ENCODE measurements at places on chromosomes 2 and 18. TPM values are rescaled to one million over a fixed set of nuclear protein-coding genes. Genes with fewer than 3 reads are reported as not detected.

The GYPC gene
- total RNA-seq: 38.7 TPM

The MRPL19 gene
- total RNA-seq: 38.0 TPM

The SCN1A gene
- total RNA-seq: 0.09 TPM

The SOWAHC gene
- 9.3 TPM for total RNA-seq

The PKP4 gene
- total RNA-seq: 33.3 TPM

The EPHA4 gene
- 13.9 TPM for total RNA-seq

The MOCOS gene
- total RNA-seq: 3.5 TPM

The IMPACT gene
- total RNA-seq: 48.3 TPM

The FLACC1 gene
- total RNA-seq: 1.2 TPM

The IL36RN gene
- not detected for total RNA-seq

The RGPD5 gene
- total RNA-seq: 18.2 TPM

The ITM2C gene
- total RNA-seq: 26.5 TPM

The SLC4A3 gene
- total RNA-seq: 14.7 TPM

The BCL11A gene
- total RNA-seq: 0.09 TPM

The ASTL gene
- not detected for total RNA-seq

The CTAGE1 gene
- not detected for total RNA-seq

The LIMS2 gene
- 7.8 TPM for total RNA-seq

The KCNE4 gene
- 22.2 TPM for total RNA-seq

The TMX3 gene
- 80.8 TPM for total RNA-seq

The IMP4 gene
- 66.1 TPM for total RNA-seq

Measured in fibroblast of the aortic adventitia (primary cell).